CD4-positive, alpha-beta T cell treated with Interleukin-15 for 4 hours (primary cell): ENCODE measurements at places on chromosomes 16 and 17.

GRCh38 chr16:13390093-13390985 is 488.9 kb downstream of the SHISA9 start:
- DNase-seq, result no peak

GRCh38 chr16:3195975-3196374 is 8.0 kb downstream of the OR1F1 start:
- no peak for DNase-seq

GRCh38 chr17:78999947-79000395 is 9.6 kb downstream of the CANT1 start:
- no peak for DNase-seq

DNA sequence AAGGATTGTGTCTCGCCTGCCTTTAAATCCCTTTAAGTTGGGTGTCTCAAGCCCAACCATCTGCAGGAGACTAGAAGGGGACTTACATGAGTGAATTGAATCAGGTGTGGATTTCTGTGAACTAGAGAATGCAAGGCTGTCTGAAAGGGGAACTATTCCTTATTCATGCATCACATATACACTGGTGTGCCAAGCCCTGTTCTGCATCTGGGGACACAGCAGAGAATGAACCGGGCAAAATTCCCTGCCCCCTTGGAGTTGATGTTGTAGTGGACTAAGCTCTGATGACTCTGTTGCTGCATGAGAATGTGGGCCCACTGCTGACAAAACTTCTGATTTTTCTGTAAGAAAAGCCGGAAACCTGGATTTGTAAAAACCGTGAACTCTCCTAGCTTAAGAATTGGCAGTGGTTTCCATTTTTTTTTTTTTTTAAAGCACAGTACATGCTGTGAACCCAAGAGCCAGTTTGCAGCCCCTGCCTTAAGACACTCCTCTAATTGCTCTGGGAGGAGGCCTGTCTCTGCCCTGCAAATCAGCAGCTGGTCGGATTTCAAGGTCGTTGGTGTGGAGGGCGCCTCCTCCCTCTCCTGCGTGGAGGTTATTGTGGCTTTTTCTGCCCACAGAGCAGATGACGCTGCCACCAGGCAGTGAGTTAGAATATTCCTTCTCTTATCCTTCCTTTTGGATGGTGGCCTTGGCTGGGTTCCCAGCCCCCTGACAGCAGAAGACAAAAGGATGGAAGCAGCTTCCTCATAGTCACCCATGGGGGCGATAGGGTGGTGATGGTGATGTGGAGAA is 131.0 kb downstream of the PRKCB start:
- DNase-seq, result no peak

DNA sequence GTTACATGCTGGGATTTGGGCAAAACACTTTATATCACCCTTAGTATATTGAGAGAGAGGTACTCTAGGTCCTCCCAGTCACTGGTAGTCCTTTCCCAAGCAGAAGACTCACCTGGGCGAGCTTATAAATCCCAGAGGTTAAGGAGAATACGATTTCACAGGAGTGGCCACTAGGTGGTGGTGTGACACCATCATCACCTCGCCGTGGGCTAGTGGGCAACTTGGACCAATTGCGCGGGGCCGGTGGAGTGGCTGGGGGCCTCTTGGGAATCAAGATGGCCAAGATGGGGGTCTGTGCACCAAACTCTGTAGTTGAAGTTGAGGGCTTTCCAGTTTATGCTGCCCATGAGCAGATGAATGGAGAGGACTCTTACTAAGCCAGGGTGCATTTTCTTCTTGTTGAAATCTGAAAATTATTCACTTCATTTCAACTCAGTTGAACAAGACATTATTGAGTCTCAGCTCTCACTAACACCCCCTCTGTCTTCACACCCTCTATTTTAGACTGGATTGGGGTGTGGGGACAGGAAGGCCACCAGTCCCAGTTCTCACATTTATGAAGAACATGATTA is 38.2 kb upstream of the PIRT start:
- no peak for DNase-seq

DNA sequence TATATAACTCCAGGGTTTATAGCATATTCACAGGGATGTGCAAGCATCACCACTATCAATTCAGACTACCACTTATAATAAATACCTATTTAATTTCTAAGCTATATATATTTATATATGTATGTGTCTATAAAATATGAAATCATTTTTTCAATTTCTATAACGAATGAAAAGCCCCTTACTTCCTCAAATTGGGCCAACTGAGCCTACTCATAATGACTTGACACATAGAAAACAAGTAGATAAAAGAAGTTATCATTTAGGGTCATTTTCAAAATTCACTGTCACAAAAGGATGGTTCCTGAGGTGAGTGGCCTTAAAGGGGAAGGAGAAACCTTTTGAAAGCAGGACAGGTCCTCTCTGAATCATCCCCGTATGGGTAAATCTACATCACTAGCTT is 114.1 kb downstream of the ADCY9 start:
- no peak for DNase-seq

DNA sequence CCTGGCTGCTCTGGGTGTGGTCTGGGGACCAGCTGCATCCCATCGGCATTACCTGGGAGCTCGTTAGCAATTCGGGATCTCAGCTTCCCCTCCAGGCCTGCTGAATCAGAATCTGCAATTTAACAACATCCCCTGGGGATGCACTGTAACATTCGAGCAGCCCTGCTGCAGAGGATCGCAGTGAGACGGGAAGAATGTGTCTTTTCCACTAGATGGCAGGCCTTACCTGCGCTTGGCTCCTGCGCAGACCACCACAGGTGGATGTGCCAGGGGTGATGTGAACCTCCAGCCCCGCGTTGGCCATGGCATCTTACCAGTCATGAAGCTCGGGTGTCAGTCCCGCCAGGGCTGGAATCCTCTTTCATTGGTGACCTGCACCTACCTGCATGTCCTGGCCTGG is 209.9 kb downstream of the PRKCB start:
- no peak for DNase-seq

GRCh38 chr16:56894331-56894917 is 29.4 kb downstream of the SLC12A3 start:
- DNase-seq, result no peak

- DNase-seq, result no peak
Measured at GRCh38 chr16:7373776-7374175, 41.1 kb downstream of the RBFOX1 start.

DNA sequence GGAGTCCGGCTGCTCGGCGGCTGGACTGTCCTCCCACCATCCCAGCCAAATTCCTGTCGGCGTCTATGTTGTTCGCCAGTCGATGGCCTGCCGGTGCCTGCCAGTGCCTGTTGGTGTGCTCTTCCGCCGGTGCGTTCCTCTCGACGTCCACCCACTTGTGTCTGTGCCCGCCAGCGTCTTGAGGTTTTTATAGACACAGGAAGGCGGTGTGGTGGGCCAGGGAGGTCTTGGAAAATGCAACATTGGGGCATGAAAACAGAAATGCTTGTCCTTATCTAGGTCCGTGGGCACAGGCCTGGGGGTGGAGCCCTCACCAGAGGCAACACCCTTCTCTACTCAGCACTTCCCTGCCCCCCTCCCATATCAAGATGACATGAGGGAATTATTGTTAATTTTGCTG is 167.8 kb downstream of the IRF8 start:
- no peak for DNase-seq

GRCh38 chr16:83433201-83433600 is 374.6 kb upstream of the HSBP1 start:
- no peak for DNase-seq

DNA sequence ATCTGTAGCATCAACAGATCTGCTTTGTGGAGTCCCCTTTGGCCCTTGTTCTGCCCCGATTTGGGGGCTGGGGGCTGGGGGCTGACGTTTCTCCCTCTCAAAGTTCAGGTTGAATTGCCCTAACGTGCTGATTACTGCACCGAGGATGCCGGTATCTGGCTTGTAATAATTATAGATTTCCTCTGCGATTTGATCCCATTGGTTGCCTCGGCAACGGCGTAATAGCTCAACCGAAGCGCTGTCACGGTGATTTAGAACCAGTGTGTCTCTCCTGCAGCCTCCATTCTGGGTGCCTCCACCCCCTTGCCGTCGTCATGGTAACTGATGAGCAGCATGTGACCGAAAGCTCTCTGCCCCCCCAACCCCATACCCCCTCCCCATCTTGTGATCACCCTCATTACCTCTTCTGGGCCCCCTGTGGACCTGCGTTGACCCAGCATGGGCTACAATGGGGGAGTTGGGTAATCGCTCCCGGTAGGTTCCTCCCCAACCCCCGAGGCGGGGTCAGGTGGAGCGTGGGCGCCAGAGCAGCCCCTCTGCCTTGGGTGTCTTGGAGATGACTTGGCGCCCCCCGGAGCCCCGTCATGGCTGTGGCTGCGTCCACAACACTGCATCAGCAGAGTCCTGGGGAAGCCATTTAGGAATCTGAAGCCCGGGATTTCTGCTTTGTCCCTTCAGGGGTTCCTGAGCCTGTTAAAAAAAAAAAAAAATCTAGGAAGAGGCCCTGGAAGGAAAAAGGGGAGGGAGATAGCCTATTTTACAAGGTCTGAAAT is 38.4 kb downstream of the ABAT start:
- no peak for DNase-seq

DNA sequence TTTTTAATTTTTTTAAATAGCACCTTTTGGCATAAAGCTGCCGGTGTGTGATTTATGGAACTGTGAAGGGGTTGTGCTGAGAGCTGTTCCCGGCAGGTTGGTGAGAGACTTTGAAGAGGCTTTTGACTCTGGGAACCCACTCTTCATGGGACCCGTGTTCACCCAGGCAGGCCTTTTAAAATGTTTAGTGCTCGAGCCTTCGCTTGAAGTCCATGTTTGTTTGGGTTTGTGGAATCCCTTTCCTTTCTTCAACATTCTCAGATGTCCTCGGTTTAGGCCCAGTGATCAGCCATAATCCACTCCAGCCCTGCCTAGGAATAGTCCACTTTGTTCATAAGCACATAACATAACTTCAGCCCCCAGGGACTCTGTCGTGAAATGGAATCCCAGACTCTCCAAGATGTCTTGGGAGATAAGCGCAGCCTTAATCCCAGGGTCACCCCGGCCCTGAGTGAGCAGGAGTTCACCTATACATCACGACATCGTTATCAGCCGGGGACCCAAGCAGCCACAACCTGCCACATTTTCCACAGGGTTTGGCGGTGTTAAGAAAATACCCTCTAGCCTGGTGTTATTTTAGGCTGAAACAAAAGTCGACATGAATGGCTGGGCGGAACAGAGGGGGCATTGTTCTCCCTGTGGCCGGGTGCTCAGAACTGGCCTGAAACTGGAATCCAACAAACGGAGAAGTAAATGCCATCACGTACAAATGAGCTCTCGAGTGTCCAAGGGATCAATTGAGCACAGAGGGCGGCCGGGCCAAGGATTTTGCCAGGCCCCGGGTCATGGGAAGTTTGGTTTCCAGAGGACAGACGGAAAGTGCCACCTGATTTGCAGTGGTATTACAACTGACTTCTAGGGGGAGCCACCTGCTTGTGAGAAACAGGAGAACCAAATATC is 145.7 kb upstream of the IRX3 start:
- DNase-seq, result no peak

DNA sequence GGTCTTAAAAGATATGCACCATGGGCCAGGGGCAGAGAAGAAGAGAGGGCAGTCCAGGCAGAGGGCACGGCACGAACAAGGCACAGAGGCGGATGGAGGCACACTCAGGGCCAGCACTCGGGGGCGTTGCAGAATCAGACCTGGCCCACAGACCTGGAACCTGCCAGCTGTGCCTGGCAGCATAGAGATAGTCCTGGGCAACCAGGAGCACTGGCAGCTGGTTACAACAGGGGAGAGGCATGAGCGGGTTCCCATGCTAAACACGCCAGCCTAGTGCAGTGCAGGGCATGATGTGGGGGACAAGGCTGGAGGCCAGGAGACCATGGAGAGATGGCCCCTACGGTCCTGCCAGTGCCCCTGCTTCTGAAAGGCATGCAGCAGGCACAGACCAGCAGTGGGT is 56.9 kb upstream of the RBFOX3 start:
- no peak for DNase-seq

GRCh38 chr16:380762-381011 is 1.1 kb downstream of the PGAP6 start:
- DNase-seq, result no peak

DNA sequence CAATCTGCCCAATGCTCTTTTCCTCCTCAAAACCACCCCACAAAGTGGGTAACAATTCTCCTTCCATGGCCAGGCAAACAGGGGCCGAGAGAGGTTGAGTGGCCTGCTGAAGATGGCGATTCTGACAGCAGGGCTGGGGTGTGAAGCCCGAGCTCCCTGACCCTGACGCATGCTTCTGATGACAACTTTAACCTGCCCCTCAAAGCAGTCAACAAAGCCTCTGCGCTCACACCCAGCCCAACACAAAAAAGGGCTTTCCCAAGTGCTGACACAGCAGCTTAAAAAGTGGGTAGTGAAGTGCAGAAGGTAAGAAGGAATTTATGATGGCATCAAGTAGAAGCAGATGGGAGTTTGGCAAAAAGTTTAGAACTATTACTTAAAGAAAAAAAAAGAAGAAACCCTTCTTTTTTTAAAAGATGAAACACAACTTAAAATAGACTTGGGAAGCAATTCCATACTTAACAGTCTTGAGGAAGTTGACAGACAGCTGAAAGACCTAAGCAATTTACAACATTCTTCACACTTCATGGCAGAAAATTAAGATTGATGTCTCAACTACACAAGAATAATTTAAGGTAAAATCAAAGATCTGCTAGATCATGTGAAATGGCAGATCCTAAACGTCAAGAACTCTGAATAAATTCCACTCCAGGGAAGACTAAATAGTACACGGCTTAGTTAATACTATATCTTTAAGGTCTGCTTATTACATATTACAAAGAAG is 133.9 kb downstream of the PARN start:
- DNase-seq, result no peak

- no peak for DNase-seq
Measured at GRCh38 chr17:57811638-57812280, 38.1 kb downstream of the MRPS23 start.

GRCh38 chr17:44907729-44908470 is 7.4 kb downstream of the GFAP start:
- DNase-seq, result no peak

GRCh38 chr17:56847106-56847505 is 13.2 kb downstream of the DGKE start:
- DNase-seq, result no peak

DNA sequence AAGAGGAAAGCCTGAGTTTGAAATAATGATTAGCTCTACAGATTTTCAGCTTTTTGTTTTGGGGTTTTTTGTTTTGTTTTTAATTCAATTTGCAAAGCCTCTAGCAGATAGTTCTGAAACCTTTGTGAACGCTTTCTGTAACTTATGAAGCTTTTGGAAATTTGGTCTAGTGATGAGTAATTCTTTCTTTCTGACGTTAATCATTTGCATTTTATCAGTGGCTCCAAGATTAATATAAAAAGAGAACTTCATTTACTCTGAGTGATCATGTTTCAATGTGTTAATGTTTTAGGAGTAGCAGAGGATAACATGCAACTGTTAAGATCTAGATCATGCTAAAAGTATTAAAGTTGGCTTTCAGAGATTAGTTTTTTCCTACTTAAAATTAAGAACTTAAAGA is 160.3 kb upstream of the TBX2 start:
- DNase-seq, result no peak

DNA sequence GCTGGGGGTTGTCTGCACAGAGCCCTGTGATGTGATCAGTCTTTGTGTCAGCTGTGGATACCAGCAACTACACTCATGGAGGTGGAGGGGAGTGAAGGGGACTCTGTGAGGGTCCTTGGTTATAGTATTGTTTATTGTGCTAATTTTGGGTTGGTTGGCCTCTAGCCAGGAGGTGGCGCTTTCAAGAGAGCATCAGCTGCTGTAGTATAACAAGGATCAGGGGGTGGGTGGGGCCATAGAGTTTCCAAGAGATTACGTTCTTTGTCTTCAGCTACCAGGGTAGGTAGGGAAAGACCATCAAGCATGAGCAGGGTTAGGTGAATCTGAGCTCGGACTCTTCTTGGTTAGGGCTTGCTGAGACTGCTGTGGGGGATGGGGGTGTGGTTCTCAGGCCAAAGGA is 97.1 kb upstream of the HS3ST3A1 start:
- DNase-seq, result no peak
